ENCODE measurements at places on chromosomes 16 and 17.

DNA sequence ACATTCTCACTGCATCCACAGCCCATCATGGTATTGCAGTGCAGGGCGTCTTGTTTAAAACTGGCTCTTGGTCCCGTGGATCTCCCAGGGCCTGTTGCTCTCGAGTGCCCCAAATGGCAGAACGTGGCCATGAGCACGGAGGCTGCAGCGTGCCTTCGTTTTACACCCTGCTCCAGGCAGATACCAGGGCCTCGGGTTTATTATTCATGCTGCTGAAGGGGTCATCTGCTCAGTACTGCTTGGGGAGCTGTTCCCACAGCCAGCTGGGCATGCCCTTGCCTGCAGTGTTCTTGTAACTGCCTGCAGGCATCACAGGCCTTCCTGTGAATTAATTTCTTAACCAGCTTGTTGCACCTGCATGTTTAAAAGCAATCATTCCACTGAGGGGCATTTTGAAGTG is 129.7 kb upstream of the CHMP6 start:
- DNase-seq, result no peak

DNA sequence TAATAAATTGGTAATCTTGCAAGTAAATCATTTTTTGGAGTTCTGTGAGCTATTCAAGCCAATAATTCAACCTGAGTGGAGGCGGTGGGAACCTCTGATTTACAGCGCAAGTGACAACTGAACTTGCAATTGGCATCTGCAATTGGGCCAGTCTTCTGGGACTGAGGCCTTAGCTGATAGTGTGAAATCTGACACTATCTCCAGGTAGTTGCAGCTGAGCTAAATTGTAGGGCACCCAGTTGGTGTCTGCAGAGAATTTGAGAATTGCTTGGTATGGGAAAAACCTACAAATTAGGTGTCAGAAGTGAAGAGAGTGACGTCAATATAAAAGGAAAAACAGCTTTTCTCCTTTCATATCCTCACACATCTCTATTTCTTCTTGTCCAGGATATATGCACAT is 1633.6 kb upstream of the GOT2 start:
- DNase-seq, result no peak

DNA sequence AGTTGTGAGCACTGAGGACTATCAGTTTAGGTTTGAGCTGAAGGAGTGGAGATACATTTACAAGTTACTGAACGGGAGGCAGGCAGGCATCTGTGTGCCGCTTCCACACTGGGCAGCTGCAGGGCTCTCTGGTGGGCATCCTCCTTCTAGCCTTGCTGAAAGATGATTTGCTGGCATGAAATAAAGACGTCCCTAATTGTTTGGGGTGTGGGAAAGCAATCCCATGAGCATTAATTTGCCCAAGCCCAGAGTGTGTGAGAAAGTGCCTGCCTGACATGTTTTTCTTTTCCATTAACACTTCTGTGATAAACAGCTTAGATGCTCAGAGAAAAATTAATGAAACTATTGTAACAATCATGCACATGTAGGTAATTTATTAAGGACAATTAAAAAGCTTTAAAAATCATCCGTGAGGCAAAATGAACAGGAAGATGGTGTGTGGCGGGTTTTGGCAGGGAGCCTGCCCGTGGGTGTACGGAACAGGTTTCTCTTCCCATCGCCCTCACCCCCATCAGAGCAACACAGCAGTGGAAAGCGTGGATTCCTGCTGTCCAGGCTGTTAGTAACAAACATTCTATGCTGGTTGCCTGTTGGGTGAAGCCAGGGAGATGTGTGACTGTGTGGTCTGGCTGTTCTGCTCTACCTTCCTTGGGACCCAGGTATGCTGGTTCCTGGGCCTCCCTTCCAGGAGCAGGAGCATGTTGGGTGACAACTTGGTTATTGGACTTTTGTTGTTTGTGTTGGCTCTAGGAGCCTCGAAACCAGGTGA is 191.9 kb downstream of the MSI2 start:
- DNase-seq, result no peak

DNA sequence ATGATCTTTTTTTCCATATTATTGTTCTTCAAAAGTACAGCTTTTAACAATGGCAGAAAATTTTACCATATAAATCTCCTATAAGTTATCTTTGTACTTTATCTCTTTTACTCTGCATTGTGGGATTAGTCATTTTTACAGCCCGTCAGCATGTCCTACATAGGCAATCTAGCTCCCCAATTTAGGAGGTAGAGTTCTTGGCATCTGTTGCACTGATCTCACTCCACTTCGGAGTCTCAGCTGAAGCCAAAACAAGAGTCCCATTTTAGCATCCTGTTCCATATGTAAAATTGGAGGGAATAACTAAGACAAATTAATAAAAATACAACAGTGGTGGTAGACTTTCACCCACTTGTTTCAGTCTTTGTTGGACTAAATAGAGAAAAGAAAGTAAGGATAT is 31.1 kb upstream of the PRSS54 start:
- DNase-seq, result no peak

GRCh38 chr17:58059141-58059540 is 24.1 kb upstream of the DYNLL2 start:
- DNase-seq, result no peak

DNA sequence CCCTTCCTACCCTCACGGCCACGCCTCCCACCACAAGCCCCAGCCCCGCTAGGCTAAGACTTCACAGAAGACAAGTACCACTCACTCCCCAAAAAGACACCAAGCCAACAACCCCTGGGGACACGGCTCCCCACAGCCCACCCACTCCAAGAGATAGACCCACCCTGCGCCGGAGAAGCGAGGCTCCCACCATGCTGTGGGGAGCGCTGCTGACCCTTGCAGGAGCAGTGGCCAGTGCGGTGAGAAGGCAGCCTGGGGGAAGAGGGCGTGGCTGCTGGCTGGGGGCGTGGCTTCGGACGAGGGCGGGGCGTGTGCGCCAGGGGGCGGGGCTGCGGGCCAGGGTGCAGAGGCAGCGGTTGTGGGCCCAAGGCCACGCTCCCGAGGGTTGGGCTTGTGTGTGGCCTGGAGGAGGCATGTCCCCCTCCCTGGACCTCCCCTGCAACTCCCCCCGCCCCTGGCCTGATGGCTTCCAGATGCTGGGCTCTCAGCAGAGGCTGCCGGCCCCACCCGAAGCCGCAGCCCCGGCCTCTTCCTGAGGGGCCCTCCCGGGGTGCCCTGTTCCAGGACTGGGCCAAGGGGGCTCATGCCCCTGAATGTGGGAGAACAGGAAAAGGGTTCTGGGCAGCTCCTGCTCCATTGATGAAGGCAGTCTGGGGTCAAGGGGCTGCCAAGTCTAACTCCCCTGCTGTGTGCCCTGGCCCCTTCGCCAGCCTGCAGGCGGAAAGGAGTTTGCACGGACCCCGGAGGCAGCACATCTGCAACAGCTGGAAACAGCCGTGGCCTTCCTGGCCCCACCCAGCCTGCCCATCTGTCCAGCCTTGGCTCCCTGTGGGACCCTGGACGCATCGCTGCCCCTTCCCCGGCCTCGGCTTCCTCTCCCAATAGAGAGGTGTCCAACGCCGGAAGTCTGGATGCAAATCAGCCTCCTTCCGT is 9.1 kb downstream of the TFAP4 start:
- DNase-seq, result peak; percentile 72

DNA sequence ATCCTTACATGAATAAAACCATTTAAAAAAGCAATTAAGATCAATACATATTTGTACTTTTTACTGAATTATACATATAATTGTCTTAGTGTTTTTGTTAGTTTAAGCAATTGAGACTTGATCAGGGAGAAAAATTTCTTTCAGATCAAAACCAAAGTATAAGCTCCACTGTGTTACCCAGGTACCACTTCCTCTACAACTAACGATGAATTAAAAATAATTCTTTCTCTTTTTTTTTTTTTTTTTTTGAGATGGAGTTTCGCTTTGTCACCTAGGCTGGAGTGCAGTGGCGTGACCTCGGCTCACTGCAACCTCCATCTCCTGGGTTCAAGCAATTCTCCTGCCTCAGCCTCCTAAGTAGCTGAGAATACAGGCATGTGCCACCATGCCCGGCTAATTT is 6.8 kb downstream of the FBXO47 start:
- DNase-seq, result no peak

GRCh38 chr16:55492756-55493380 is 13.9 kb downstream of the MMP2 start:
- no peak for DNase-seq

DNA sequence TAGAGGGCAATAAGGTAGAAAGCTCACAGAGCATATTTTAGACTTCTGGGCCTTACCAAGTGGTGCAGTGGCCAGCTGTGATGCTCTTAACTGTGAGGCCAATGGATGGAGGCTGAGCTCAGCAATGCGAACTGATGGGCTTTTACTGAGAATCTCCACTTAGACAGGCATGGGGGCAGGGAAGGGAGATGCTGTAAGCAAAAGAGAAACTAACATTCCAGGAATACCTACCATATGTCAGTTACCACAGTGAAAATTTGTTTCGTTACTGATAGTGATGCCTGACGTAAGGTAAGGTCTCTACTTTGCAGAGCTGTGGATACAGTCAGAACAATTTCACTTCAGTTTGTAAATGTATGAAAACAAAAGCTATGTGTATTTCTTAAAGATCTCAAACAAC is 250.6 kb upstream of the ZFHX3 start:
- DNase-seq, result no peak

GRCh38 chr16:81482329-81483063 is 37.9 kb downstream of the CMIP start:
- DNase-seq, result no peak

DNA sequence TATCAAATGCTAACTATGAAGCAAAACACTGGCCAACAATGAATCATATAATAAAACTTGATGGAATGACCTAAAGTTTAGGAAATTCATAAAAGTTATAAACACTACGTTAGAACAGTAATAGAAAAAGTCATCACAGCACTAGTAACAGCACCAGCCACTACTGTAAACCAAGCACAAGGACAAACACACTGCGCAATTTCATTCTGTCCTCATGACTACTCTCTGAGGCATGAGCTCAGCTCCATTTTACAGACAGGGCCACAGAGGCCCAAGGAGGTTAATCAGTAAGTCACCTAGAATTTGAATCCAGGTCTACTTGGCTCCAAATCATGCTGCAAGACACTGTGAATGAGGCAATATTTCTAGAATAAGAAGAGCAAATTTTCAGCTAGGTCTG is 13.4 kb downstream of the EMC8 start:
- DNase-seq, result no peak

GRCh38 chr17:71986886-71987285 is 133.9 kb upstream of the SOX9 start:
- no peak for DNase-seq

- DNase-seq, result no peak
These were observed 78.0 kb downstream of the MPRIP start for GRCh38 chr17:17120294-17120693.

- DNase-seq, result no peak
These were observed 2.3 kb upstream of the RSKR start for GRCh38 chr17:28616281-28616680.

- no peak for DNase-seq
These were observed 75.1 kb downstream of the GRIN2A start for GRCh38 chr16:10107081-10107480.

- no peak for DNase-seq
These were observed 265.1 kb downstream of the WWOX start for GRCh38 chr16:78364556-78364880.

DNA sequence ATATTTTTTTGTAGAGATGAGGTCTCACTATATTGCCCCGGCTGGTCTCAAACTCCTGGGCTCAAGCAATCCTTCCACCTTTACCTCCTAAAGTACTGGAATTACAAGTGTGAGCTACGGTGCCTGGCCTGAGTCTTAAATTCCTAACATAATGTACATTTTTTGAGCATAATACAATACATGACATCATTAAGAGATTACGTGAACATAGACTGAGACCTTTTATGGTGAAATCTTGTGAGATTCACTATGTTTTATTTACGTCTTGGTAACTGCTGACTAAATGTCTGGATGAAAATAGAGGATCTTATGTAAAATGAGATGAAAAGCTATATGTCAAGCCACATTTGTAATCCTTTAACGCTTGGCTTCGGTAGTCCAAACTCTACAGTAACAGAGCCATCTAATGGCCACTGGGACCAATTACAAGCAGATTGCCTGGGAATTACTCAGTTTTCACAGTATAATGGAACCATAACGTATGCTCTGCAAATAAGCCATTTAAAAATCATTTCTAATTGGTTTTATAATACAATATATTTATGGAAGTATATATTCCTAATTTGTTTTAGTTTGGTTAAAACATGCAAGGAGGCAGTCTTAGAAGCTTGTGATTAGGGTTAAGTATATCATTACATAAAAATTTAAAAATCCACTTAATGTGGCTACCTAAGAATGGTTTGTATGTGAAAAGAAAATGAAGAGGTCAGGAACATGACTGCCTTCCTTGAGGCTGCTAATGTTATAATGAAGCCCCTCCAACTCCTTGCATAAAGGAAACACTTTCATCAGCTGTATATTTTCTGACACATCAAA is 8.1 kb upstream of the EFCAB13 start:
- peak; percentile 48 for DNase-seq

DNA sequence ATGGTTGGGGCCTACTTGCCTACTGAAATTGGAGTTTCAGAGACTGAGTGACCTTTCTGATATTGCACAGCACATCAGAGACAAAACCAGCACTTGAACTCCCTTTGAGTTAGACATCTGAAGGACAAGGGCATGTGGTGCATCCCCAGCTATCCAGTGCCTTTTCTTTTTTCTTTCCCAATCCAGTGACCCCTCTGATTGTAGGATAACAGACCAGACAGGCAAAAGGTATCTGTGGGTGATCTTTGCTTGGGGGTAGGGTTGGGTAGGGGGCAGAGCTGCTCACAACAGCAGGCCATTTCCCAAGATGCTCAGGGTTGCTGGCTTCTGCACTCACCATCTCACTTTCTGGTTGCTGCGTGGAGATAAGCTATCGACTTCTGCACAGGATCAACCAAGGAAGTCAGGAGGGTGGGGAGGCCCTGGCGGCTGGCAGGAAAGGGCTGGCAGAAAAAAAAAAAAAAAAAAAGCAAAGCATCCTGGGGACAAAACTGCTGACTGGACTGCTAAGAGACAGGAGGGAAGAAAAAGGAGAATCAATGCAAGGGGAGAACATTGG is 42.2 kb downstream of the HOXB1 start:
- DNase-seq, result no peak

GRCh38 chr17:80691784-80692183 is 147.1 kb downstream of the RPTOR start:
- no peak for DNase-seq

All from left renal pelvis (tissue), 4 donors.